NCI-H510A (cell line): ENCODE measurements at places on chromosomes 2 and 18.

- no peak for DNase-seq
These were observed 163.1 kb downstream of the MIB1 start for GRCh38 chr18:21903709-21904108.

GRCh38 chr2:222506230-222506935 is 82.0 kb downstream of the SGPP2 start:
- DNase-seq = no peak

- DNase-seq = no peak
These were observed 96.2 kb upstream of the ASAP2 start for GRCh38 chr2:9110346-9110884.

- DNase-seq = no peak
These were observed 487.6 kb downstream of the THSD7B start for GRCh38 chr2:137252934-137253333.

- no peak for DNase-seq
These were observed 99.7 kb downstream of the PLEKHM3 start for GRCh38 chr2:207925601-207926000.

- no peak for DNase-seq
These were observed 3.4 kb downstream of the SERPINB2 start for GRCh38 chr18:63890950-63891304.

DNA sequence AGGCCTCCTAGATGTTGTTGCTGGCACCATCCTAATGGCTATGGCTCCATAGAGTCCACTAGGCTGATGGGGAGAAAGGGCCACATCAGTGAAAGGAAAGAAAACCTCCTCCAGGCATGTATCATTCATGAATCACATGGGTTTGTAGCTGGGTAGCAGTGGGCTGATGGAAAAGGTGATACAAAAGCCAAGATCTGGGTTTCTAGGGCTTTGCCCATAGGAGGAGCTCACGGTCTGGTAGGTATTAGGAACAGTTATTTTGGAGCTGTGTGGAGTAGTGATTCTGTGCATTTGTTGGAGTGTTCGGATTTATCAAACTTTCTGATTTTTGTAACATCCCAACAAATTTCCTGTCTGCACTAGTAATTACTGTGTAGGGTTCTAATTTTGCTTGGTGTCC is 259.2 kb downstream of the SLC4A3 start:
- no peak for DNase-seq

GRCh38 chr2:68577183-68577582 is 66.2 kb upstream of the PROKR1 start:
- DNase-seq = no peak

- DNase-seq = no peak
These were observed 69.6 kb downstream of the SNTG2 start for GRCh38 chr2:1020206-1020605.

DNA sequence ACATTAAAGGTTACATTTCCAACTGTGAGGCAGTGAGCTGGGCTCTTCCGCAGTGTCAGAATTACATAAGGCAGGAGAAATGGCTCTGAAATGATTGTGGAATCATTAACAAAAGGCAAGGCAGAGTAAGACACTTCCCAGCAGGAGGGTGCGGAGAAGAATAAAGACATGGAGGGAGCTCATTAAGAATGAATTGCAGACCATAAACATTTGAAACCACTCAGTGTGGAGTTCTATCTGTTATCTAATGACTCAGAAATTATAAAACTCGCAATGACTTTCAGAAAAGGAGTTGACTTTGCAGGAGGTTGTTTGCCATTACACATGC is 77.0 kb downstream of the SMIM21 start:
- no peak for DNase-seq

DNA sequence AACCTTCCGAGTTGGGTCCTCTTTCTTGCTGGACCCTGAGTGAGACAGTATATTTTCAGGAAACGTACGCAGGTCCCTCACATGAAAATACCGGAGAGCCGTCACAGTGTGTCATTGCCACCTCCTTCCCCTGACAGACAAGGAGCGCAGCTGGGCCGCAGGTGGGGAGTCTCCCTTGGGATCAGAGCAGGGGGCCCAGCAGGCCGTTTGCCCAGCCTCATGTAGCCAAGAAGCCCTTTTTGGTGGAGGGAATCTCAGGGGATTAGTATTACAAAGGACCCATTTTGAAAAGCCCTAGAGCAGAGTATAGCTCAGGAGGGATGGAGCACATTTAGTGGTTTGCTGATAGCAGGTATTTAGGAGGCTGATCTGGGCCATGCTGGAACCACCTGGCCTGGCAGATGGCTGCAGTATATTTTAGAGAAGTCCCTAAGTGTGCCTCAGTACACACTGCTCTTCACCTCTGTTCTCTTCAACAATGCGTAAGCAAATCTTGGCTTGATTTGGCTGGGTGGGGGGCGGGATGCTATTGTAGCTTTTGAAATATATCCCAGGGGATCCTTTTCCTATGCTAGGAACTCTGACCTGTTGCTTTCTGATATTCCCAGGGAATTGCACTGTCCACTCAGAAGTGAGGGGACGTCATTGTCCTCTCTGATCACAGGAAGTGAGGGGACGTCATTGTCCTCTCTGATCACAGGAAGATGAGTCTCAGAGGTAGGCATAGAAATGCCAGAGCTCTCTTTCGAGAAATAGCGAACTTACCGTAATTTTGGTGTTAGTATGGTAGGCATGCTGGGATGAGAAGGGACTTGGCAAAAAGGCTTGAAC is 171.9 kb downstream of the HRH4 start:
- no peak for DNase-seq

DNA sequence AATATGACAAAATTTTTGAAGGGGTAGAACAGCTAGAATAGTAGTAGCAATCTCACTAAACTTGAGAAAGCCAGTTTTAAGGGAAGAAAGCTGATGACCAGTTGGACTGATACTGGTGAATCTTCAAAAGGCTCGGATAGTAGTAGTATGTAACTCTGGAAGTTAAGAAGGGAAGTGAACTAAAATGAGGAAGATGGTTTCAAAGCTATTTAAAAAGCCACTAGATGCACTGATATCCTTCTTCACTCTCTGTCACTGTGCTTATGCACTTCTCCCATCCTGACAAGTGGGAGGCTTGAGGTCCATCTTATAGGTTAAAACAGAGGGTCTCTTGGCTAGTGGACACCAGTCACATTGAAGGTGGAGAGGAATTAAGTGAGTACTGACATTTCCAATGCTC is 141.1 kb downstream of the NCOA1 start:
- no peak for DNase-seq

GRCh38 chr2:220166616-220167015 is 539.2 kb downstream of the SLC4A3 start:
- no peak for DNase-seq

- no peak for DNase-seq
These were observed 44.9 kb downstream of the PTPN2 start for GRCh38 chr18:12839057-12839525.

GRCh38 chr2:137865954-137866540 is 98.2 kb upstream of the HNMT start:
- DNase-seq = no peak

DNA sequence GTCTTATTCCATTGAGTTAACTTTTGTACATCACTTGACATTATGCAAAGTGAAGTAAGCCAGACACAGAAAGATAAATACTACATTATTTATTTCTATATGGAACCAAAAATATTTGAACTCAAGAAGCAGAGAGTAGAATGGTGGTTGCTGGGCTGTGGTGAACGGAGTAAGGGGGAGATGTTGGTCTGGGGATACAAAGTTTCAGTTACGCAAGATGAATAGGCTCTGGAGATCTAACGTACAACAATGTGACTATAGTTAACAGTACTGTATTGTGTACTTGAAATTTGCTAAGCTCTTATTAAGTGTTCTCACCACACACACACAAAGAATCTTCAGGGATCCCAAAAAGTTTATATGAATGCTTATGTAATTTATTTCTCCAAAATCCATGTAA is 124.8 kb upstream of the VWC2L start:
- DNase-seq = no peak

- no peak for DNase-seq
These were observed 147.7 kb downstream of the CTNNA2 start for GRCh38 chr2:79660557-79660956.

GRCh38 chr2:153043385-153043784 is 325.0 kb downstream of the ARL6IP6 start:
- DNase-seq = no peak

DNA sequence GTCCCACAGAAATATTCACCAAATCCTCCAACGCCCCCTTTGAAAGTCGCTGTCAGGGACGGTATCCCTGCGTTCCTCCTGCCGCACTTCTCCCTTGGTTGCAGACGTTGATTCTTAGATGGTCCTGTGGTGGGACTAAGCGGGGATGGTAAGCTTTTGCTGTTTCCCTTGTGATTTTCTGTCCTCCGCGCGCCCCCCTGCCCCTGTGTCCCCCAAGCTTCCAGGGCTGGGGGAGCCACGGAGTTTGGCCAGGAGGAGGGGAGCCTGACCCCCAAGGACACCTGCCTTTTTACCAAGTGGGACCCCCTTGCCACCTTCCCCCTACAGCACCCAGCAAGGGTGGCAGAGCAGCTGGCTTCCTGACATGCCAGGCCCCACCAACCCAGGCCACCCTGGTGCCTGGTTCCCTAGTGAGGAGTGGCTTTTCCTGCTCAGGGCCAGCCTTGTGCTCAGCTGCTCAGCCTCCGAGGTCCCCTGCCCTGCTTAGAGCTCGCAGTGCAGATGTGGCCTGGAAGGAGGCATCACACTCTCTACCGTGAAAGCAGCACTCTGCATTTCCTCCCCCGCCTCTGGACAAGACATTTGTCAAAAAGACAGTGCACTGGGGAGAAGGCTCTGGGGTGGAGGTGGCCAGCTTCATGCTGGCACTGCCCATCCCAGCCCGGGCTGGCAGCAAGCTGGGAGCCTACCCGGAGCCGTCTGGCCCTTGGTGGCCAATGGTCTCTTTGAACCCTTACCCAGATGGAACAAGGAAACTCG is 49.4 kb downstream of the TWIST2 start:
- DNase-seq = no peak

DNA sequence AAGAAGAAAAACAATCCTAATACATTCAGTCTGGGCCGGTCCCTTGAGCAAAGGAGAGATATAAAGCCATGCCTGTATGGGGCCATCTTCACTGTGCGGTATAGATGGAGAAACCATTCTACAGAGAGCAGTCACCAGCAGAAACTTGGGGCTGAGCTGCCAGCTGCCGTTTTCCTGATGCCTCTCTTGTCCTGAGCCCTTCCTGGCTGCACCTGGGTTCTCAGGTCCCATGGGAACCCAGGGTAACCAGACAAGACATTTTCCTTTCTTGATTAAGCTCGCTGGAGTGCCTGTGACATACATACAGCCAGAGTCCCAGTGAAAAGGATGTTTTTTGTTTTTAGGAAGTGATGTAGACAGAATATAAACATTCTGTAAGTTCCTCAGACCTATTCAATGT is 5.3 kb upstream of the METTL21A start:
- no peak for DNase-seq

DNA sequence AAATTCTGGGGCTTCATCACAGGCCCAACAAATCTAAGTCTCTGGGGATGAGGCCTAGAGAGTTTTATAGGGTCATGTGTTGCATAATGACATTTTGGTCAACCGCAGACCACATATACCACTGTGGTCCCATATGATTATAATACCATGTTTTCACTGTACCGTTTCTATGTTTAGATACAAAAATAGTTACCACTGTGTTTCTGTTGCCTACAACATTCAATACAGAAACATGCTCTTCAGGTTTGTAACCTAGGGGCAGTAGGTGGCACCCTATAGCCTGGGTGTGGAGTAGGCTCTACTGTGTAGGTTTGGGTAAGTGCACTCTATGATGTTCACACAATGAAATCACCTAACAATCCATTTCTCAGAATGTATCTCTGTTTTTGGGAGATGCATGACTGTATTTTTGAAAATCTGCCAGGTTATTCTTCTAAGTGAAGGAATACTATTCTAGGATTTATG is 485.2 kb downstream of the PTPRM start:
- no peak for DNase-seq

- no peak for DNase-seq
These were observed 374.2 kb upstream of the MAP2 start for GRCh38 chr2:209049608-209050007.

DNA sequence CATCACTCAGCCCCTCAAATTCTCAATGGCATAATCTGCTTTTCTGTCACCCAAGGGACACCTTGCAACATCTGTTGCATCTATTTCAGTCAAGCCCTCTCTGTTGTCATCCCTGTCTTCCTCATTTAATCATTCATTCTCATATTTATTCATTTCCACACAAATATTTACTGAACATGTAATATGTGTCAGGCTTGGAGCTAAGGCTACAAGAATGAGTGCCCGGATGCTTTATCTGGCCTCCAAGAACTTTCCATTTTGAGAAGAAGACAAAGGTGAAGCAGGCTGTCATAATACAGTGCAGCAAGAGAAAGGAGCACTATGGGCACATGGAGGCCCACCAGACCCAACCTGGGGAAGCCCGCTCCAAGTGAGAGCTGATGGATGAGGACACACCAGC is 15.6 kb downstream of the IL18RAP start:
- DNase-seq = no peak

DNA sequence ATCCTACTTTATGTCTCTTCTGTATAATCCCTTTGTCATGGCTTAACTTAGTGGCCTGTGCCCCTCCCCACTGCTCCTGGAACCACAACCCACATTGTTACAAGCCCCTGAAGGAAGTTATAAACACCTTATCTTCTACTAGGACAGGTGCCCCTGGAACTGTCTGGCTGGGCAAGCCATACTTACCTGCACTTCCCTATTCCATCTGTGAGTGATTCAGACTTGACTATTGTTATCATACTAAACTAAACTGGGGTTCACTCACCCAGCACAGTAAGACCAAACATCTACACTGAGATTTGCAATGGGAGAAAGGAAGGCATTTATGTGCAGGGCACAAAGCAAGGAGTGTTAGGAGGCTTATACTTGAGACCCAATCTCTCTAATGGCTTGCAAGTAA is 3.7 kb upstream of the UGT1A6 start:
- no peak for DNase-seq

DNA sequence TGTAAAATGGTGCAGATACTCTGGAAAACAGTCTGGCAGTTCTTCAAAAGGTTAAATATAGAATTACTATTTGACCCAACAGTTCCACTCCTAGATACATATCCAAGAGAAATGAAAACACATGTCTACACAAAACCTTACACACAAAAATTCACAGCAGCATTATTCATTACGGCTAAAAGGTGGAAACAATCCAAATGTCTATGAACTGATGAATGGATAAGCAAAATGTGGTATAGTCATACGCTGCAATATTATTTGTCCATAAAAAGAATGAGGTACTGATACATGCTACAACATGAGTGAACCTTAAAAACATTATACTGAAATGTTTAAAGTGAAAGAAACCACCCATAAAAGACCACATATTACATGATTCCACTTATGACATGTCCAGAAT is 4.0 kb downstream of the CYP27C1 start:
- DNase-seq = no peak

GRCh38 chr18:48866028-48866733 is 84.6 kb downstream of the SMAD7 start:
- peak; percentile 76 for DNase-seq

DNA sequence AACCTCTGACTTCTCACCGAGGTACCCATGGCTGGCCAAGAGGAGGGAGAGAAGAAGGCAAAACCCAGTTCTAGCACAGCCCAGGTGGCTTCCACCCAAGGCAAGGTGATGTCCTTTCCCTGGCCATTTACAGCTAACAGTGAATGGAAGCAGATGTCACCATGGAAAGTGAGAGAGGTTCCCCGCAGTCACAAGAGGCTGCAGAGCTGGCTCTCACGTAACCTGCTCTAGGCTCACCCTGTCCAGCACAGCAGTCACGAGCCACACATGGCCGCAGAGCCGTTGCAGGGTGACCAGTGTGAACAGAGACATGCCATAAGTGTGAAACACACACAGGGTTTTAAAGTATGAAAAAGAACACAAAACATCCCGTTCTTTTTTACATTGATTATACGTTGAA is 169.4 kb downstream of the TNS1 start:
- DNase-seq = no peak
